Dorsolateral prefrontal cortex (tissue), 122 donors: ENCODE measurements at places on chromosomes 13 and 19. TPM values are rescaled to one million over a fixed set of nuclear protein-coding genes. Genes with fewer than 3 reads are reported as not detected.

The TNFRSF19 gene
- total RNA-seq = 3.6 TPM

The LYPD3 gene
- total RNA-seq = not detected

DNA sequence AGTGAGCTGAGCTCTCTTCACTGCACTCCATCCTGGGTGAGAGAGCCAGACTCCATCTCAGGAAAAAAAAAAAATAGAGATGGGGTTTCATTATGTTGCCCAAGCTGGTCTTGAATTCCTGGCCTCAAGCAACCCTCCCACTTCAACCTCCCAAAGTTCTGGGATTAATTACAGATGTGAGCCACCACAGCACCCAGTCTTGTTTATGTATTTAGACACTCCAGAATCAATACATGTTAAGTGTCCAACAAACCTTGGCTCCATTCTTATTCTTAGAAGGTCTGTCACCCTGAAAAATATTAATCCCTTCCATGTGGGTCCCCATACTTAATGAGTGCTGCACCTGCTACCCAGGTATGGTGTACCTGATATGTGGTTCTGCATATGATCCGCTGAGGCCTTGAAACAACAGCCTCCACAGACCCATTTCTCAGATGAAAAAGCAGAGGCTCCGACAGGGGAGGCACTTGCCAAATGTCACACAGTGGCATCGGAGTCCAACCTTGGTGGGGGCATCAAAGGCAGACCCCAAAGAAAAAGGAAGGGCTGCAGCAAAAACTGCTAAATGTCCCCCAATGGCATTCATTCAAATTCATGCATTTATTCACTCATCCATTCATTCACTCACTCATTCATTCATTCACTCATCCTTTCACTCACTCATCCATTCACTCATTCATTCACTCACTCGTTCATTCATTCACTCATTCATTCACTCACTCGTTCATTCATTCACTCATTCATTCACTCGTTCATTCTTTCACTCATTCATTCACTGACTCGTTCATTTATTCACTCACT is 16.7 kb downstream of the TICAM1 start:
- DNase-seq = no peak

The OLFM2 gene
- 104 TPM for total RNA-seq

The KIR2DL4 gene
- total RNA-seq = not detected

DNA sequence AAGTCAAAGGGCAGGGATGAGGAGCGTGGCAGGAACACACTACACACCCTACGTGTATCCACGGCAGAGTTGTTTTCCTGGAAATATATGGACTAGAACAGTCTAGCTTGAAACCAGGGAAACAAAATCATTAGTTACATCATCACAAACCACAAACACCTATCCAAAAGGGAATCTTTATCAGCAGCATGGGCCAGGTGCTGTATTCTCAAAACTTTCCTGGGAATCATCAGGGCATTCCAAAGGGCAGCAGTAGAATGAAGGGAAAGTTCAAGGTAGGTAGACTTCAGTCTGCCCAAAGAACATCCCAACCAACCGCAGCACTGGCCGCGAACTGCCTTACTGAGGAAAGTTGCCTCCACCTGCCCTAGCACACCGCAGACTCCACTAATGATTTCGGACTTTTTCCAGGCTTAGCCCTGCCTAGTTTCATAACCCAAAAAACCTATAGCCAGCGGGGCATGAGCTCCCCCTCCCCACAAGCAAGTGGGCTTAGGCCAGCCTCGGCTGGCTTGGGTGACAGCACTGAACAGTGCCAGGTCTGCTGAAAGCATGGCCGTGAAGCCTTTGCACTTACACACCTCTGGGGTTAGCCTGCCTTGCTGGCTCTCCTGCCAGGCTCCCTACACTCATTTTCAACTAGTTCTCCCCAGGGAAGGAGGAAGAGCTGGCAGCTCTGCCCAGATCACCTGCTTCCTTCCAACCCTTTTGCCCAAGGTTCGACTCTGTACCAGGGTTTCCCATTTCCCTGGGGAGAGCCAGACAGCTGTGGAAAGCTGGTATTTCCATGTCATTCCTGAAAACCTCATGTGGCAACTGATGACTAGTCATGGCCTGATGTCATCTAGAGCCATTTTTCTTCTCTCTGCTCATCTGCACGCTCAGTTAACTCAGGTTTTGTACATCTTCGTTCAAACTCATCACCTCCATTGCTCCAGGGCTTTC is 77.3 kb upstream of the UBAC2 start:
- DNase-seq = no peak

The MYH14 gene
- 34.8 TPM for total RNA-seq

DNA sequence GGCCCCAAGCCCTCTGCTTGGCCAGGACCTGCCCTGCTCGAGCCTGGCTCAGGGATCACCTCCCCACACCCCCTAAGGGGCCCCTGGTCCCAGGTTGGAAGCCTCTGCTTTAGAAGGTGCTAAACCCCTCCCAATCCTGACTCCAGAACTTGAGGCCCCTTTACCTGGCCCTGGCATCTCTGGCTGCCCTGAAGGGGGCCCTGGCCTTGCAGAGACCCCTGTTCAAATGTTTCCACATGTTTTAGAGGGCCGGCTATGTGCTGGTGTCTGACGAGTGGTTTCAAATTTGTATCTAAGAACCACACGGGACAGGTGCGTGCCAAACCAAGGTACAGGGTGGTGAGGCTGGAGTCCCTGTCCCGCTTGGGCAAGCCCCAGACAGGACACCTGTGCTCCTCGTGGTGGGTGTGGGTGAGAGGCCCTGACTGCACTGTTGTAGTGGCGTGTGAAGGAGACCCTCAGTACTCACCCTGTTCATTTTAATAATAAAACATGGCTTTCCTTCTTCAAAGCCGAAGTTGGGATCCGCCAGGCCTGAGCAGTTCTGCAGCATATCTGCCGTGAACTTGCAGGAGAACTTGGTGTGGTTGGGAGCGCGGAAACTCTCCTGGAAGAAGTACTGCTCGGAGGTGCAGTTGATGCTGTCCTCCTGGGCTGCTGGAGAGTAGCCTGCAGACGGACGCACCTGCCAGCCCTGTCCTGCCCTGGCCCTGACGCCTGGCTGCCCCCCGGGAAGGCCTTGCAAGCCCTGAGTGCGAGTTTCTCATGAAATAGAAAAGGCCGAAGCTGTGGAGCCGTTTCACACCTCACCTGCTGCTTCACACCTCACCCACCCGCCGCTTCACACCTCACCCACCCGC is 5.4 kb downstream of the ATP4B start:
- DNase-seq = peak; percentile 10

GRCh38 chr13:23644527-23645138 is 74.4 kb downstream of the TNFRSF19 start:
- no peak for DNase-seq

The MATK gene
- 59.4 TPM for total RNA-seq

GRCh38 chr13:62512194-62513141 is 1096.8 kb upstream of the PCDH20 start:
- DNase-seq = no peak

- no peak for DNase-seq
Measured at GRCh38 chr13:49443357-49443703, 534 bp downstream of the CAB39L start.

- no peak for DNase-seq
Measured at GRCh38 chr13:67101730-67102467, 128.2 kb downstream of the PCDH9 start.

The TMTC4 gene
- 26.8 TPM for total RNA-seq

The SCEL gene
- total RNA-seq = 0.16 TPM

The CD70 gene
- total RNA-seq = not detected

The CALR gene
- total RNA-seq = 268 TPM

DNA sequence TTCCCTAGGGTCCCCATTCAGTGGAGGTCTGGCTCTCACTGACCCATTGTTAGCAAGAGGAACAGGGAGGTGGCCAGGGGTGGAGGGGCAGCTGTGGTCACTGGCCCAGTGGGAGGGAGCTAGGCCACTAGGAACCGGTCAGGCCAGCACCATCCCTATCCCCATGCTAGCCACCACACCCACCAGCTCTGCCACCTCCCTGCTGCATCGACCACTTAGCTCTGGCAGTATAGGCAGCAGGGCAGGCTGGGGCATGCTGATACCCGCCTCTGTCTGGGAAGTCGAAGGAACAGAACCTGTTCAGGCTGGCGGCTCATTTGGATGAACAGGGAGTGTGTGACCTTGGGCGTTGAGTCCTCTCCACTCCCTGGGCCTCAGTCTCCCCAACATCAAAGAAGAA is 4.7 kb downstream of the PPP1R13L start:
- no peak for DNase-seq
